Cerebellar nuclear complex (tissue), 1 donor: ENCODE measurements at places on chromosomes 7 and 10.

DNA sequence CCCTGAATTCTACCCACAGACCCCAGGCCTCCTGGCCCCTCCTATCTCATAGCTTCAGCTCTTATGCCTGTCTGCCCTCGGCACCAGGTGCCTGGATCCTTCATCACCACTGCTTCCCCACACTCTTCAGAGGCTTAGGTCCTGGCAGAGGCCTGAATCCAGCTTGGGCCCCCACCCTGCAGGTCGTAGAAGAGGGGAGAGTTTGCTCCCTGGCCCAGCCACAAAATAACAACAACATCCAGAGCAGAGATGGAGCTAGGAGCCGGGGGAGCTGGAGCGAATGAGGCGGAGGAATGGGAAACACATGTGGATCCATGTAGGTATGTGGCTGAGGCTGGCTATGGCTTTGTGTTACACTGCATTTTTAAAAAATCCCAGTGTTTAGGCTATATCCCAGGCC, 7.8 kb upstream of the OPN4 start:
- DNase-seq = no peak

- no peak for DNase-seq
These were observed 86.9 kb downstream of the AOAH start for GRCh38 chr7:36637417-36637816.

DNA sequence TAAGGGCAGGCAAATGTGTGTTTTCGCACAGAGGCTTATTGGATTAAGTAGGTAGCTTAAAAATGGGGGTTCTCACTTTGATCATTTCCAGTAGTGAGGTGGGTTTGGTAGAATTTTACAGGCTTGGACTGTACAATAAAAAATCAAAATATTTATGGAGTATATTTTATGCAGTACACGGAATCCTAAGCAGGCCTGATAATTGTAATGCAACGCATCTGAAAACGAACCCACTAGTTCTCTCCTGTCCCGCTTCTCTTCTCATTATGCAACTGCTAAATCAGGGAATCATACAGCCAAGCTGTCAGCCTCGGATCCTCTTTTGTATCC, 377 bp upstream of the POLR1F start:
- DNase-seq = no peak

DNA sequence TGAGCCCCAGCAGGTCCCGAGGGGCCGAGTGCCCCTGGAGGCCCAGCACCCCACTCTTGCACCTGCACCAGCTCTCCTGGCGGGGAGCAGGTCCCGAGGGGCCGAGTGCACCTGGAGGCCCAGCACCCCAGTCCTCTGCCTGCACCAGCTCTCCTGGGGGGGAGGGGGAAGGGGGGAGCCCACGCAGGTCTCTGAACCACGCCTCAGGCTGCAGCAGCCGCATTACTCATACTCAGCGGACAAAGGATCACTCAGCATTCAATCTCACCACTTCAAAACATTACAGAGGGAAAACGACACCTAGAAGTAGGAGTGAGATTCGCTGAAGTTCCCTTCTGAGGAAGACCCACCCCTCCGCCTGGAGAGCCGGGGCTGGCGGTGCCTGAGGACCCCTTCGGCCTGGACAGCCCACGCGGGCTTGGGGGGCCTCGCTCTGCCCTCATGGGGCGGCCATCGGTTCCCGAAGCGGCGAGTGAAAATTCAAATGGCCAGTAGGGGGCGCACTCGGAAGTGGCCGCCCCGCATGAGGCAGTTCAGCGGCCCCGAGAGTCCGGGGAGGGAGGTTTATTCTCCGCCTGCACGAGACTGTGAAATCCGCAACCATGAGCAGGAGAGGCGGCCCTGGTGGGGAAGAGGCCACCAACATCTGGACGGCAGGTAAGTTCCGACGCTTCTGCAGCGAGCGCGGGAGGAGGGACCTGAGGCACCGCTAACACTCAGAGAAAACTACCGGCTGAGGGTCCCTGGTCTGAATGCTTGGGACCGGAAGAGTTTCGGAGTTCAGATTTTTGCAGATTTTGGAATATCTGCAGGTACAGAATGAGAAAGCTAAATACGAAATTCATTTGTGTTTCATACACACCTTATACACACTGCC, 1.1 kb upstream of the GPER1 start:
- DNase-seq = no peak

GRCh38 chr7:86720306-86720705, 76.6 kb downstream of the GRM3 start:
- DNase-seq = no peak

DNA sequence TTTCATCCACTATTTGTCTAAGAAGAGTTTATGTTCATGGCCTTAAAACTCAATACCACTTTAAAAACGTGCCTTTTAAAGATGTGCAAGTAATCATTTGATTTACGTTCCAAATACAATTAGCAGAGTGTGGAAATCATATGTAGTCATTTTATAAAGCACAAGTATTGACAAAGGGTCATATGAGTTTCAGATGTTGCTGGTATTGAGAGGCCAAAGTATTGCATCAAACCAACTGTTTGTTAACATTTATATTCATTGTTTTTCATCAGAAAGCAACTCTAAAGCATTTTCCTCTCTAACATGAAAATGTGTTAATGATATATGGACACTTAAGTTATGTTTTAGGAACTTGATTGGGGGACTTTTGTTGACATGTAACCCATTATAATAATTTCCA, 11.5 kb upstream of the TSGA13 start:
- no peak for DNase-seq

- no peak for DNase-seq
These were observed 2.3 kb downstream of the CDK13 start for GRCh38 chr7:39952374-39952773.

GRCh38 chr10:13695588-13695987, 108.8 kb downstream of the PRPF18 start:
- no peak for DNase-seq

DNA sequence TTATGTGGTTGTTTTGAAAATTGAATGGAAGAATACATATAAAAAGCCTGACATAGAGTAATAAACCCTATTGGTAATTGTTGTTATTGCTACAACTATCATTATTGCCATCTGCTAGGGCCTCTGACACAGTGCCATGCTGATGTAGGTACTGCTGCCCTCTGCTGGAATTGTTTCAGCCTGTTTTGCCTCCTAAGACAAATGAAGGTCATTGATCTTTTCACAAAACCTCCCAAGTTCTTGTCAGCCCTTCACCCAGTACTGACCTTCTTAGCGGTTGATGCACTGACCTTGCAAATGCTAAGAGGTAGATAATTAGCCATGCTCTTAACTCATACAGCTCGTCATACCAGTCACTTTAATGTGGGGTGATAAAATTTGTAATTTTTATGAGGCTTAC, 975.2 kb downstream of the SORCS1 start:
- DNase-seq = no peak
